Nephron progenitor cell (in vitro differentiated cells): ENCODE measurements at places on chromosomes 13 and 19.

- H3K27me3 ChIP-seq, result peaks cover 4% of the 10 kb centered on the region
- H3K4me1 ChIP-seq, result peaks cover 50% of the 10 kb centered on the region
- H3K4me3 ChIP-seq, result peak overlapping the region; percentile 97
- H3K27ac ChIP-seq, result no peak overlapping the region
- peaks cover 20% of the 10 kb centered on the region for H3K36me3 ChIP-seq
Measured at GRCh38 chr19:12664406-12665280, 1.9 kb downstream of the MAN2B1 start.

- no peak overlapping the region for H3K4me3 ChIP-seq
- peaks cover 10% of the 10 kb centered on the region for H3K4me1 ChIP-seq
- no peaks in the 10 kb centered on the region for H3K27me3 ChIP-seq
- no peak overlapping the region for H3K27ac ChIP-seq
Measured at GRCh38 chr13:85741017-85741416, 58.2 kb downstream of the SLITRK6 start.

- peak overlapping the region; percentile 87 for H3K27ac ChIP-seq
- H3K27me3 ChIP-seq, result peaks cover 4% of the 10 kb centered on the region
- no peak overlapping the region for H3K4me3 ChIP-seq
- DNase-seq, result no peak
Measured at GRCh38 chr19:42555317-42555716, 27.0 kb upstream of the CEACAM1 start.

DNA sequence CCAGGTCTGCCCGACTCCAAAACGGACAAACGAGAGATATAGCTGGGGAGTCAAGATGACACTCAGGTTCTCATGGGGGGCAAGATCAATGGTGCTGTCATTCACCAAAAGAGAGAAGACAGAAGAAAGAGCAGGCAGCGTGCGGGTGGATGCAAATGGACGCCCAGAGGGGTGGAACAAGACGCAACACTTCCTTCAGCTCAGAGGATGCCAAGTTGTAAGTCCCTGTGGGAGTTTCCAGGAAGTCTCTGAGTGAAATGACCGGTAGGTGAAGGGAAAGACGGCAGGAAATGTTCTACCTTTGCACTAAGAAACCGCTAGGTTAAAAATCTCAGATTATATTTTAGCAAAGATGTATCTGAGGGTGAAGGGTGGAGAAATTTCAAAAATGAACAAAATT is 26.5 kb downstream of the TUBGCP3 start:
- peaks cover 17% of the 10 kb centered on the region for H3K4me1 ChIP-seq
- DNase-seq, result no peak
- peaks cover 66% of the 10 kb centered on the region for H3K36me3 ChIP-seq
- H3K27ac ChIP-seq, result peak overlapping the region; percentile 73
- no peaks in the 10 kb centered on the region for H3K27me3 ChIP-seq

GRCh38 chr13:62629618-62630017 is 1214.0 kb upstream of the PCDH20 start:
- no peak for DNase-seq
- no peak overlapping the region for H3K4me3 ChIP-seq
- no peaks in the 10 kb centered on the region for H3K27me3 ChIP-seq
- no peaks in the 10 kb centered on the region for H3K36me3 ChIP-seq
- no peaks in the 10 kb centered on the region for H3K4me1 ChIP-seq
- no peak overlapping the region for H3K27ac ChIP-seq

DNA sequence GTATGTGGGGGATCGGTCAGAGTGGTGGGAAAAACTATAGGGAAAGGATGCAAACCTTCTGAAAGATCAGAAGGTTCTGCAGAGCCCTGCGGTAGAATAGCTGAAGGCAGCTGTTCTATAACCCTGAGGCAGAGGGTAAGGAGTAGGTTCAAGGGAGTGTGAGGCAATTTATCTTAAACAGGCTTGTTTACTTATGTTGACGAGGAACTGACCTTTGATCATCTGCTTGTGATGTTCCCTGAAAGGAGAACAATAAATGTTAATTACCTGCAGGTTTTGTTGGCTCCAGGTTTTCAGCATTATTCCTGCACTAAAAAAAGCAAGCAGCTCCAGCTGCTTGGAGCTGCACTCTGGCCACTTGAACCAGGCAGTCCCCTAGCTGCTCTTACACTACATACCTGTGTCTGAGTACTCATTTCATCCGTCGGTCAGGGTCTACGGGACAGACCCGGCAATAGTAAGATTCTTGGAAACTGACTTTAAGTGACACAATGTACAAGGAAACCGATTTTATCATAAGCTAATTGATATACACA is 202.1 kb downstream of the TBC1D4 start:
- H3K36me3 ChIP-seq, result peaks cover 55% of the 10 kb centered on the region
- peak overlapping the region; percentile 39 for H3K27ac ChIP-seq
- no peaks in the 10 kb centered on the region for H3K27me3 ChIP-seq
- no peak for DNase-seq
- H3K4me1 ChIP-seq, result no peaks in the 10 kb centered on the region
- H3K4me3 ChIP-seq, result no peak overlapping the region

DNA sequence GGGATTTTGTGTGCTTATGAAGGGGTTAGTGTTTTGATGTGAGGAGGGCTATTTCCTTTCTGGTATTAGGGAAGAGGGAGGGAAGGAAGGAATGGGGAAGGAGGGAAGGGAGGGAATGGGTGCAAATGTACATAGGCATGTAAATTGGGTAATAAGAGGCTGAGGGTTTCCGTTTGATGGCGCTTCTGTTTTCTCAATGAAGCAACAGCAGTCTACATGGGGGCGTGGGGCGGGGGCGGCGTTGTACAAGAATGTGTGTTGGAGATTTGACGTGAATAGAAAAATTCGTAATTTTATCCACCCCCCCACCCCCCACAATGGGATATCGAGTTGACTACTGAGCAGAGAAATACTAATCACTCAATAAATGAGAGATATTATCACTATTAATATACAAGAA is 52.5 kb downstream of the PDS5B start:
- peaks cover 7% of the 10 kb centered on the region for H3K36me3 ChIP-seq
- DNase-seq, result no peak
- H3K4me3 ChIP-seq, result no peak overlapping the region
- H3K27ac ChIP-seq, result no peak overlapping the region

DNA sequence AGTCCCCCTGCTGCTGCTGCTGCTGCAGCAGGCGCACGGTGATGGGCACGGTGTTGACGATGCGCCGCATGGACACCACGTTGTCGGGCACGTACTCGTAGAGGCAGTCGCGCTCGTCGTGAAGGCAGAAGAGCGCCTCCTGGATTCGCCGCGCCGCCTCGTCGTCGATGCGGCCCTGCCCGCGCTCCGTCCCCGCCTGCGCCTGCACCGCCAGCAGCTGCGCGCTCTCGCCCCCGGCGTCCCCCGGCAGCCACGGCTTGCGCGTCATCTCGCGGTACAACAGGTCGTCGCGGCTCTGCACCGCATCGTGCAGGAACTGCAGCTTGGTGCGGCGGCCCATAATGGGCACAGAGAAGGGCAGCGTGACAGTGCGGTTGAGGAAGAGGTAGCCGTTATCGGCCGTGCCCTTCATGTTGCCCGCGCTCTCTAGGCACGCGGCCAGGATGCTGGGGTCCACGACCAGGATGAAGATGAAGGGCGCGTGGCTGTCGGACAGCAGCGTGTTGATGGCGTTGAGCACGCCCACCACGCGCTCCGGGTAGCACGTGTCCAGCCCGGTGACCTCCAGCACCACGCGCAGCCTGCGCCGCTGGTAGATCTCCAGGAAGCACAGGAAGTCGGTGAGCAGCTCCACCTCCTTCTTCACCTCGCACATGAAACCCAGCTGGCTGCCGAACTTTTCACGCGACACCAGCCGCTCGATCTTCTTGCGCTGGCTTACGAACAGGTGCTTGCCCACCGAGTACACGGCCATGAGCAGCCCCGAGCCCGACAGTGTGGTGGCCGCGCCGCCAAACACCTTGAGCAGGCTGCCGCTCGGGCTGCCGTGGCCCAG is 8.1 kb downstream of the NKPD1 start:
- no peak overlapping the region for H3K4me3 ChIP-seq
- peaks cover 39% of the 10 kb centered on the region for H3K4me1 ChIP-seq
- H3K27ac ChIP-seq, result no peak overlapping the region
- peaks cover 34% of the 10 kb centered on the region for H3K27me3 ChIP-seq
- DNase-seq, result peak; percentile 41

DNA sequence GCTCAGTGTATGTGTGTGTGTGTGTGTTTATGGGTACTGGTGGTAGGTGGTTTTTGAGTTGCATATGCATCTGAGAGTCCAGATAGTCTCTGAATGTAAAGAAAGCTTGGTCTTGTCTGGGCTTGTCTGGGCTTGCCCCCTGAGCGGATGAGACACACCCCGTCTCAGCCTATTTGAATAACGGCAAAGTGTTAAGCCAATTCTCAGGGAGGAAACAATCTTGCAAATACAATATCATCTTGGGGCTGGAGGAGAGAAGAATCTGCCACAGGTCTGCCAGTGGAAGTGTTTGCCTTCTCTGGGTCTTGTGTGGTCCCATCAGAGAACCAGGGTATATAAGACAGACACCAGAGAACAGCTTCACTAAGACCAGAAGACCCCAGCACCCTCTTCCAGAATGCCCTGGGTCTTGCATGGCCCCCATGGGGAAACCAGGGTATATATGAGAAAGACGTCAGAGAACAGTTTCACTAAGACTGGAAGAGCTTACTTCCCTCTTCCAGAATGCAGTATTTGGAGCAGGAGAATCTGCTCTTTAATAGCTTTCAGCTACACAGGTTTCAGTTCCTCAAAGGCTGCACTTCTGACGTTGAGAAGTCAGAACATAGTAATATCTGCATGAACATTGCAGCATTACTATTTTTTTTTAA is 13.3 kb downstream of the CD70 start:
- no peak overlapping the region for H3K27ac ChIP-seq
- DNase-seq, result no peak
- H3K36me3 ChIP-seq, result no peaks in the 10 kb centered on the region
- peaks cover 23% of the 10 kb centered on the region for H3K27me3 ChIP-seq
- H3K4me1 ChIP-seq, result no peaks in the 10 kb centered on the region
- H3K4me3 ChIP-seq, result no peak overlapping the region

- H3K36me3 ChIP-seq, result no peaks in the 10 kb centered on the region
- H3K4me3 ChIP-seq, result no peak overlapping the region
- DNase-seq, result no peak
- H3K27ac ChIP-seq, result no peak overlapping the region
- no peaks in the 10 kb centered on the region for H3K4me1 ChIP-seq
Measured at GRCh38 chr13:67549331-67549730, 319.2 kb upstream of the PCDH9 start.

DNA sequence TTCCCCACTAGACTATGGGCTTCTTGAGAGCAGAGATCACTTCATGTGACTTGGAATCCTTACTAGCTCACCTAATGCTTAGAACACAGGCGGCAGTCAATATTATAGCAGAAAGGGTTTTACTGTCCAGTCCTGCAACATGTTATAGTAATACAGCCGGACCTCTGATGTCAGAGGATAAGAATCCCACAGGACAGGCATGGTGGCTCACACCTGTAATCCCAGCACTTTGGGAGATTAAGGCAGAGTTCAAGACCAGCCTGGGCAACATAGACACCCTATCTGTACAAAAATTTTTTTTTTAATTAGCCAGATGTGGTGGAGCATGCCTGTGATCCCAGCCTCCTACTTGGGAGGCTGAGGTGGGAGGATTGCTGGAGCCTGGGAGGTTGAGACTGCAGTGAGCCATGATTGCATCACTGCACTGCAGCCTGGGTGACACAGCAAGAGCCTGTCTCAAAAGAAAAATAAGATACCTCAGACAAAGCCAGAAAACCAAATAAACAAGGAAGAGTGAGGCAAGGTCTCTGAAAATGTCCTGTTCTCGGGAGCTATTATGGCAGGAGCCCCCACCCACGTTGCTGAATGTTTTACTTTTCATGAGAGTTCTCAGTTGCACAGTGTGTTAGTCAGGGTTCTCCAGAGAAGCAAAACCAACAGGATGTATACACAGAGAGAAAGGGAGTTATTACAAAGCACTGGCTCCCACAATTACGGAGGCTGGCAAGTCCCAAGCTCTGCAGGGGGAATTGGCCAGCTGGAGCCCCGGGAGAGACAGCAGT is 100.8 kb downstream of the UBL3 start:
- H3K4me3 ChIP-seq, result no peak overlapping the region
- no peak overlapping the region for H3K27ac ChIP-seq
- H3K36me3 ChIP-seq, result no peaks in the 10 kb centered on the region
- peaks cover 26% of the 10 kb centered on the region for H3K4me1 ChIP-seq
- H3K27me3 ChIP-seq, result peaks cover 4% of the 10 kb centered on the region

DNA sequence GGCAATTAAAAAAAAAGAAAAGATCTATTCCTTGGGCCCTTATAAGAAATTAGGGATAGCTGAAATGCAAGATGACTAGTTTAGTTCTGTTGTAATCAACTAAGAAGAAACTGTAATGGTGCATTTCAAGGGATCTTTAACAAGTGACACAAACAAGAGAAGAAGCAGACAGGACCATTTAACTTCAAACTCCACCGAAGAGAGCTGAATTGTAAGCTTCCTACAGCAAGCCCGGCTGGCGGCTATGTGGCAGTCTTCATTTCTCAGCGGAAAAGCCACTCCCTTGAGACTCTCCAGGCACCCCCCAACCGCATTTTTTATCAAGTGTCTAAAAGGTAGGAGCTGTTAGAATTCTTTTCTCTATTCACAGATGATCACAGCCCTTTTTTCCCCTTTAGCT is 305.2 kb upstream of the ZNF507 start:
- no peak overlapping the region for H3K4me3 ChIP-seq
- DNase-seq, result no peak
- peaks cover 43% of the 10 kb centered on the region for H3K27me3 ChIP-seq
- H3K4me1 ChIP-seq, result peaks cover 15% of the 10 kb centered on the region
- no peak overlapping the region for H3K27ac ChIP-seq

- H3K4me3 ChIP-seq, result no peak overlapping the region
- no peak for DNase-seq
- no peak overlapping the region for H3K27ac ChIP-seq
- H3K27me3 ChIP-seq, result peaks cover 9% of the 10 kb centered on the region
- H3K36me3 ChIP-seq, result no peaks in the 10 kb centered on the region
- H3K4me1 ChIP-seq, result no peaks in the 10 kb centered on the region
Measured at GRCh38 chr13:33242984-33243617, 42.5 kb downstream of the STARD13 start.
